GM13976 (cell line): ENCODE measurements at places on chromosomes 3 and 15.

- no peak for DNase-seq
Measured at GRCh38 chr3:197353001-197353866, 54.8 kb upstream of the DLG1 start.

DNA sequence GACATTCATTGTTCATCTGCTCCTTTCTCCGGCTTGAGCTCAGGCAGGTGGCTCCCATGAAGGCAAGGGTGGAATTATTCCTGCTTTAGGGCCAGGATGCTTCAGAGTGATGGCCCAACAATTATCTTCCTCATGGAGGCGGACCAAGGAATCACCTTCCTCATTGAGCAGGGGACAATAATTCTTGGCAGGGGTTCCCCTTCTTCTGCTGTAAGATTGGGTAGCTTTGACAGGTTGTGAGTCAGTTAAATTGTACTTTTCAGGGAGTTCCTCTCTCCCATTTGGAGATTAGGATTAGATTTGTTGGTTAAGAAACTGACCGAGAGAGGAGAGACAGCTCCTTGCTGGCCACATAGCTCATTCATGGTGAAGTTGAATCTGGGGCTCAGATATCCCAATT, 31.4 kb upstream of the CD47 start:
- DNase-seq = no peak

DNA sequence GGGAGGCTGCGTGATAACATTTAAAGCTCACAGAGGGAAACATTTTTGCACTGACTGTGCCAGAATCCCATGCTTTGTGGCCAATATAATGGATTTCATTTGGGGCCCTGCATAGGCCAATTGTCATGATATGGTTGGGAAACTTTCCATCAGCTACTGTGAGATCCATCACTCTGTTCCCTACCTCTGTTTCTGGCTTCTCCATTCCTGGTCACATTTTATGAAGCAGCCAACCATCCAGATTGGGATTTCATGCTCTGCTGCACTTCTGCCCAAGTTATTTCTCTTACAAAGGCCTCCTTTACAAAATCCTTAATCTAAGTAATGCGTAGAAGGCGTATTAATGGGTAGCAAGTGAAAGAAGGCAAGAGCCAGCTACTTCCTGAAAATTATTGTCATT, 221.1 kb downstream of the LRTM1 start:
- DNase-seq = no peak

- no peak for DNase-seq
Measured at GRCh38 chr15:31513178-31513577, 186.5 kb downstream of the KLF13 start.

DNA sequence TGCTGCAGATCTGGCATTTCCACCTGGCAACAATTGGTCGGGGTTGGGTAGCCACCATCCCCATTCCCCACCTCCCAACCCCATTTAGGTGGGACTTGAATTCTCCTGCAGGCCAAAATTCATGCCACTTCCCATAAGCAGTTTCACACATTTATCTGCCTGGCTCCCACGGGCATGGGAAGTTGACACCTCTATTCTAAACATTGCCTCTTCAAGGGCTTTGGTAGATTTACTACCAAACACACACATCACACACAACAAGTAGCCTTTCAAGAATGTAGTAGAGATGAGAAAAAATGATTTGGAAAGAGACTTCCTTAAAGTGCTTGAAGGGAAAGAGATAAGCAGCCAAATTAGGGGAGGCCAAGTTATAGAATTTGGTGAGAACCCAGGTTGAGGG, 30.9 kb downstream of the ZBTB38 start:
- DNase-seq = no peak

- no peak for DNase-seq
Measured at GRCh38 chr3:9226326-9226725, 23.1 kb downstream of the SRGAP3 start.

GRCh38 chr3:197354568-197355001, 56.2 kb upstream of the DLG1 start:
- no peak for DNase-seq
